ENCODE measurements at places on chromosomes 5 and 9.
A peak's percentile ranks its signal among the peaks of the same experiment; 100 is the strongest.

GRCh38 chr9:124222918-124223720 lies 34.6 kb upstream of the NEK6 start:
- DNase-seq, result peak; percentile 27

DNA sequence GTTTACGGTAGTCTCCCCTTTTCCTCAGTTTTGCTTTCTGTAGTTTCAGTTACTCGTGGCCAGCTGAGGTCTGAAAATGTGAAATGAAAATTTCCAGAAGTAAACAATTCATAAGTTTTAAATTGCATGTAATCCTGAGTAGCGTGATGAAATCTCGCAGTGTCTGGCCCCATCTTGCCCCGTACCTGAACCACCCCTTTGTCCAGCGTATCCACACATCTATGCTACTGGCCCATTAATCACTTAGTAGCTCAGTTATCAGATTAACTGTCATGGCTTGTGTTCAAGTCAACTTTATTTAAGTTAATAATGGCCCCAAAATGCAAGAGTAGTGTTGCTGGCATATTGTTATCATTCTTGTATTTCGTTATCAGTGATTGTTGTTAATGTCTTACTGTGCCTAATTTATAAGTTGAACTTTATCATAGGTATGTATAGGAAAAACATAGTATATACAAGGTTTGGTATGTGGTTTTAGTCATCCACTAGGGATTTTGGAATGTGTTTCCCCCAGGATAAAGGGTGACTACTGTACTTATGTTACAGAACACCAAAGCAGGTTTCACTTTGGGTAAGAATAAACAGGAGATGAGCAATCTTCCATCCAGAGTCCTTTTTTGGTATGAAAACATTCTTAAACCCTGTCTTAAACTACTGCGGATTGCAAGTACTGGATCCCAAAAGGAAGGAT lies 118.4 kb upstream of the KCNN2 start:
- peak; percentile 96 for DNase-seq

GRCh38 chr9:84671586-84672521 lies 2.3 kb downstream of the NTRK2 start:
- DNase-seq, result no peak

- DNase-seq, result no peak
Observed at GRCh38 chr9:85871008-85871407, 69.9 kb upstream of the NAA35 start.

- no peak for DNase-seq
Observed at GRCh38 chr9:22650145-22650544, 203.5 kb downstream of the DMRTA1 start.

DNA sequence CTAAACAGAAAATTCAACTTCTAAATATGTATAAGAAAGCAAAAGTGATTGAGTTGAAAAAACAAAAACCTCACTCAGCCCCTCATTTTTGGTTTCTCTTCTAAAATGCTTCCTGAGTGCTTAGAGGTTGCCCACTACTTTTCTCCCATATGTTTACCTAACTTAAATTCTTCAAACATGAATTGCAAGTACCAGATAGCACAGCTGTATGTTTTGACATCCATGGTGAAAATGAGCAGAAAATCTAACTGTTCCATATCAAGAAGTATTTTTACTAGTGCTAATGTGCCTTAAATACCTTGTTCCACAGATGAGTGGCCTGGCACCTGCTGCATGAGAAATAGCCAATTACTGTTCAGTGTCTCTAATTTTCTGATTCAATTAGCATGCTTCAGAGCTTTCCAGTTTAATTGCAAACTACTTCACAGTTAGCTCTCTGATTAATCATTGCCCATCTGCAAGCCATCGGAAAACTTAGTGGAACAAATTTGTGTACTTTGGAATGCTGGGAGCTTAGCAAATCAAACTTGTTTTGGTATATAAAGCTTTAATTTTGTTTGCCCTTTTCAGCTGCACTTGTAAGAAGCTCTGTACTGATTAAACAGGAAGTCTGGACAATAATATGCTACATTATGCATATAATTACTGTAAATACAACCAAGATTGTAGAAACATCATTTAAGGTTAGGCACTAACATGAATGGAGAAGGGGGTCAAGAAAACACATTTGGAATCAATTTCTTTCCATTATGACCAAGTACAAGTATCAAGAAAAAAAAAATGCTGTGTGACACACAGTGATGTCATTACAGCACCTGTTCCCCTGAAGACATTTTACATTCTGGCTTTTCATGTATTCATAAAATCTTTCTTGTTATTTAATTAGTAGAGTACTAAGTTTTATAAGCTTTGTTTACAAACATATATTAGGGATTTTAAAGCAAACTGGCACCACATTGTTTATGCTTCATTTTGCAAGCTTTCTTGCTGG lies 65.6 kb downstream of the POU5F2 start:
- DNase-seq, result no peak

DNA sequence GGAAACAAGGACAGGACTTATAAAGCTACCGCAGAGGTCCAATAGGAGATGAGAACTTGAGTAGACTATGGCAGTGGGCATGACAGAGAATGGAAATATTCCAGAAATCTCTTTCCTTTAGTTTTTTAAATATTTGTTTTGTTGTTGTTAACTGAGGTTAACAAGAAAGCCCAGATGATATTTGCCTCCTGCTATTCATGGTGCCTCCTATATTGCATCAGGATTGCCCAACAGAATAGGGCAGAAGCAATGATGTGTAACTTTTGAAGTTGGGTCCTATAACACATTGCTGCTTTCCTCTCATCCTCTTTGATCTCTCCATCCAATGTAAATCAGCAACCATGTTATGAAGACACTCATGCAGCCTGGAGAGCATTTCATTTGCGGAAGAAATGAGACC lies 42.8 kb downstream of the PDE4D start:
- DNase-seq, result no peak

DNA sequence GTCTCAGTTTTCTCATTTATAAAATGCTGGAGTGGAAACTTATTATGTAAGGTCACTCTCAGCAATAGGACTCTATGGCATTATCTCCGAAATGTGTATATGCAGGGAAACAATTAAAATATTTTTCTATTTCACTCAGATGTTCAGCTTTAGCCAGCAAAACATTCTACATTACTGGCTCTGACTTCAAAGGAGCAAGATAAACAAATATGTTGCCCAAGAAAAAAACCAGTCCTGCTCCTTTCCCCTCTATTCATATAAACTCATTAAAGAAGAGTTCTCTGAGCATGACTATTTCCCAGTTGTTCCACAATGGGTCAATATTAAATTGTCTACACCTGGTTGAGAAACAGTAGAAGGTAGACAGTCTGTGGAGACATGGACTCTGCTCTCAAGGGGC lies 155.0 kb downstream of the NPR3 start:
- DNase-seq, result no peak

DNA sequence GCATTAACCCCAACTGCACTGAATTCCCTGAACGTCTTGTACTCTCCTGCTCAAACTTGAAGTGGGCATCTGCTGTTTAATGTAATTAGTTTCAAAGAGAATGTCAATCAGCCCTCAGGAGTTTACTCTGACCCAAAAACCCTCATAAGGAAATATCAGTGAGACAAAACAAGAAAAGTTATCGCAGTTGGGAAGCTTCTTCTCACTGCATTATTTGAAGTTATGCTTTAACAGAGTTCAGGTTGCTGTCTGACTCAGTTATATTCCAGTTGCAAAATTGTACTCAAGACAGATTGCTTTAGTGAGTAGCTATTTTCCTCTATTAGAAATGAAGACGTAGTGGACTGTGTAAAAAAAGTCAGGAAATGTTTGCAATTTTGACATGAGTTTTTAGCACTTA lies 52.1 kb downstream of the PPIC start:
- DNase-seq, result no peak

GRCh38 chr9:37030611-37030939 lies 3.5 kb downstream of the PAX5 start:
- DNase-seq, result no peak

GRCh38 chr9:14573319-14573718 lies 119.9 kb downstream of the ZDHHC21 start:
- no peak for DNase-seq

- peak; percentile 35 for DNase-seq
Observed at GRCh38 chr9:112327718-112328450, 5.5 kb downstream of the PTBP3 start.

GRCh38 chr5:141528291-141528984 lies 39.6 kb downstream of the PCDHGC5 start:
- peak; percentile 46 for DNase-seq

- DNase-seq, result no peak
Observed at GRCh38 chr5:1524799-1525623, 1.3 kb upstream of the LPCAT1 start.

GRCh38 chr5:122163121-122164069 lies 34.0 kb downstream of the ZNF474 start:
- peak; percentile 85 for DNase-seq

DNA sequence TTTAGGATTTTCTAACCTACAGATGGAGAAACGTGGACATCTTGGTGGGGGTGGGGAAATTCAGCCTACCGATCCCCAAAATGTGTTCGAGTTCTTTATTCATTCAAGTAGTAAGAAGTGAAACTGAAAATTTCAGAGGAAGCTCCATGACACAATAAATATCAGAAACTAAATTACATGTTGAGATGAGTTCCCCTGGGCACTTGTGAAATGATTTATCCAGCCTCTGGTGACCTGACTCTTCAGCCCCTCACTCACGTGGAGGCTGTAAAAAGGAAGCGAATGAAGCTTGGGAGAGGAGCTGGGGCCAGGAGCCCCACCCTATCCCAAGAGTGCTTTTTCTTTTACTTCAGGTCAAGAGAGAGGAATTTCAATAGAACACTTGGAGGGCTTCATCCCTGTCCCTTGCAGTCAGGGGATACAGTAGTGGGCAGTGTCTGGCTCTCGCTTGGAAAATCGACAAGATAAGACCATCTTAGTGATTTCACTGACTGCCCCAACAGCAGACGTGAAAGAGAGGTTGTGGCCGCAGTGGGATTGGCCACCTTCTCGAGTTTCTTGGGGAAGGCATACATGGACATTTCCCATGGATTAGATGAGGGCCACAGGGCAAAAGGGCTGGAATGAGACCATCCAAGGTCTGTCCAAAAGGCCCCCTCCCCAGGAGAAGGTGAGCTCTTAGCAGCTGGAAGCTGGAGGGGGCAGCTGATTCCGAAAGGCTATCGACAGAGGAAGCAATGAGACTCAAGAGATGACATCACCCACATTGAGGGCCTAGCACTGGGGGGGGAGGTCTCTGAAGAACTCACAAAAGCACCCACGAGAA lies 76.8 kb upstream of the SH3PXD2B start:
- no peak for DNase-seq

DNA sequence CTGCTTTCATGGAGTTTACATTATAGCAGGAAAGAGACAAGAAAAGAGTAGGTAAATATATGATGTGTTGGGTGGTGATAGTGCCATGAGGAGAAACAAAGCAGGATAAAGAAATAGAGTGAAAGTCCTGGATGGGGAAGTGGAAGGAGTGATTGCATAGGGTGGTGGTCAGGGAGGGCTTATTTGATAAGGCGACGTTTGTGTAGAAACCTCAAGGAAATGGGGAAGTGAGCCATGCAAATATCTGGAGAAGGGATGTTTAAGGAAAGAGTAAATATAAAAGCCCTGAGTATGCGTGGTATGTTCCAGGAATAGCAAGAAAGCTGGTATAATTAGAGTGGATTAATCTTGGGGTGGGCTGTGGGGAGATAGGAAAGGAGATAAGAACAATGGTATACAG lies 134.7 kb upstream of the SV2C start:
- no peak for DNase-seq

GRCh38 chr5:151295138-151295537 lies 8.4 kb downstream of the SLC36A3 start:
- DNase-seq, result peak; percentile 19

DNA sequence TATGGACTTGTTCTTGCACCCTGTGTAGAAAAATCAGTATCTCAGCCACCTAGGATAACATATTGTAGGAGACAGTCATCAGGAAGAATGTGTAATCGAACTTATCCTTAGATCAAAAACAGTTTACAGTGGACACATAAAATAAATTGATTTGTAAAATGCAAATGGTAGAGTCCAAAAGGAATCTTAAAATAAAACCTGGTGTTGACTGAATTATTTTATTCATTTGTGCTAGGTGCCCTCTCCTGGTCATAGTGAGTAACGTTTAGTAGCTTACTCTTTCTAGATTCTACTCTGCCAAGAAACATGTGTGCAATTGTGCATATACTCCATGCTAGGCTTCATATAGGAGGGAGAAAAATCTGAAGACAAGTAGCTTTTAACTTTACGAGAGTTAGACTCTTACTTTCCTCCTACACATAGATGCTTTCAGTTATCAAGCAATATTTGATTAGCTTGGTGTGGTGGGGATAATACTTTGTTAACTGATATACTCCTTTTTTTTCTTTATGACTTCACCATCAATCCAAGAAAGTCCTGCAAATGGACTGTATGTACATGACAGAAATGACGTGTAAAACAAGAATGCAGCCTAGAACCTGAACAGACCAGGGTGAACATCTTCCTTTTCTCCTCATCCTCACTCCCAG lies 23.7 kb upstream of the LOX start:
- peak; percentile 61 for DNase-seq

DNA sequence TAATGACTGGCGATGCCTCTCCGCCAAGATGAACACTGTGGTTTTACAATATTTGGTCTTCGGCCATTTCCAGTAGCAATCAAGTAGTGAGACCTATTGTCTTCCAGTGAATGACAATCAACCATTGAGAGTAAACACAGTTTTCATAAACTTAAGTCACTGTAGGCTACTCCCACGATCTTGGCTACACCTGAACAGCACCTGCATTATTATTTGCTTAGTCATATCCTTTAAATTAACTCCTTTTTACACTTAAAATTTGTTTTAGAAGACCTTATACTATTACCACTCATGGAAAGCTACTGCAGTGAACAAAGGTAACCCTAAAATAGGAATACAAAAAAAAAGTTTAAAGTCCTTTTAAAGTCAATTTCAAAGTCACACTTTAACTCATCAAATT lies 58.2 kb downstream of the ZNF354C start:
- no peak for DNase-seq

DNA sequence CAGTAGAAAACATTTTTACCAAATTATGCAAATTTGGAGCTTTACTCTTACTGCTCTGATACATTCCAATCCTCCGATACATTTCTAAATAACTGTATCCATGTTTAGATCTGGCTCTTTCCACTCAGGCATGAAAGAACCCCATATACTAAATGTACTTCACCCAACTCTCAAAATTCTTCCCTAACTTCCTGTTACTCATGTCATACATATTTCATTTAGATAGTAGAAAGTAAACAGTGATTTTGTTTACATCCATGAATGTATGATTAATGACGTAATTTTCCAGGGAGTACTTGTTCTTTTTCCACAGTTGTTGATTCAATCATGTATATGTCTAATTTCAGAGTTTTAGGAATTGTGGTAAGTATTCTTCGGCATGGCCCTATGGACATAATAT lies 1426.5 kb upstream of the C9orf72 start:
- DNase-seq, result peak; percentile 50

DNA sequence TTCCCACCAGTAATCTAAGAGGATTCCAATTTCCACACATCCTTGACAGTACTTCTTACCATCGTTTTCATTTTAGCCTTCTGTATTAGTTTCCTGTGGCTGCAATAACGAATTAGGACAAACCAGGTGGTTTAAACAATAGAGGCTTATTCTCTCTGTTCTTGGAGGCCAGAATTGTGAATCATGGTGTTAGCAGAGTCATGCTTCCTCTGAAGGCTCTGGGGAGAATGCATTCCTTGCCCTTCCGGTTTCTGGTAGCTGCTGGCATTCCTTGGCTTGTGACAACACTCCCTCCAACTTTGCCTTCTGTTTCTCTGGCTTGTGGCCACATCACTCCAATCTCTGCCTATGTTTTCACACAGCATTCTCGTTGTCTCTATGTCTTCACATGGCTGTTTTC lies 23.5 kb downstream of the RIGI start:
- peak; percentile 78 for DNase-seq

Measured in amniotic epithelial cell (primary cell).